ENCODE measurements at places on chromosomes 12 and 14.

DNA sequence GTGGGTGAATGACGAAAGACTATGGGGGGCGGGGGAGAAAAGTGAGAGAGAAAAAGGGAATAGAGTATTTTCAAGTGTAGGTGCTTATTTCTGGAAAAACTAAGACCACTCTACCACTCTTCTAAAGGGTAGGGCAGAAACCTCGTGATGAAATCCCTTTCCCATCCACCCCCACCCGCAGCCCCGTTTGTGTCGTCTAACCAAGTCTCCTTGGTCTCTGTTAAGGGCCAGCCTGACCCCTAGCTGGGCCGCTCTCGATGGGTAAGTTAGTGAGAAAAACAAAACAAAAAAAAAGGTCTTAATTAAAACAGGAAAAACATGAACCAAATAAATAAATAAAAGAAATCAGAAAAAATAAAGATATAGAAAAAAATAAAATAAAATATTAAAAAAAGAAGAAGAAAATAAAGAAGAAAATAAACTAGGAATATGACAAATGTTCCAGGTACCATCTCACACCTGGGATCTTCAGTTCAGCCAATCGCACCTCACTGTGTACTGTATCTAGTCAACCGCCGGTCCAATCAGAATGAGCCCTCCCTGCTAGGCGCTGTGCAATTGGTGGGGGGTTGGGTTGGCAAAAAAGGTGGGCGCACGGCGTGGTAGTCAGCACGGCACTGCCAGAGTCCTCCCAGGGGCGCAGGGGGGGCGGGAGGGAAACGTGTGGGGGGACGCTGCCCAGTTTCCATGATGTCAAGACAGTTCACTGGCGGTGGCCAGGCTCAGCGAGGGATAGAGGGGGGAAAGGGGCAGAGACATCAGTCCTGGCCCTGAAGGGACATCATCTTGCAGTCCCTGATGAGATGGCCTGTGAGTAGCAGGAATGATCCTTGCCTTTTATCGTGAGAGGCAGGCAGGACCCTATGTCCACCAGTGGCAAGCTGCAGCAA lies 9.8 kb upstream of the CDH24 start:
- no peak for DNase-seq

GRCh38 chr14:93959239-93960107 lies 16.9 kb downstream of the ASB2 start:
- DNase-seq, result peak; percentile 92

DNA sequence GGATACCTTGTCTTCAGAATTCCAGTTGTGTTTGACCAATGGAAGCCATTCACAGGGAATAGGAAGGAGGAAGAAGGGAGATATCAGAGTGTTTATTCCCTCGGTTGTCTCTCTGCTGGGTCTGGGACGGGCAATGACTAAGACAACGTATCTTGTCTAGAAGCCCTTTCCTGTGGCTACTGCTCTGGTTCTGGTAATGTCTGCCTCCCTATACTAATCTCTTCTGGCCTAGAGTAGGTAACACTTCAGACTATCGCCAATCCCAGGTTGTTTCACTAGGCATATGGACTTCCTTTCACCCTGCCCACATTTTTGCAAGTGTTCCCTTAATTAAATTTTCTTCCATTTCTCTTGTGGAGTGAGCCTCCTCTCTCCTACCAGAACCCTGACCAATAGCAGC lies 687.7 kb upstream of the TBX3 start:
- DNase-seq, result no peak

DNA sequence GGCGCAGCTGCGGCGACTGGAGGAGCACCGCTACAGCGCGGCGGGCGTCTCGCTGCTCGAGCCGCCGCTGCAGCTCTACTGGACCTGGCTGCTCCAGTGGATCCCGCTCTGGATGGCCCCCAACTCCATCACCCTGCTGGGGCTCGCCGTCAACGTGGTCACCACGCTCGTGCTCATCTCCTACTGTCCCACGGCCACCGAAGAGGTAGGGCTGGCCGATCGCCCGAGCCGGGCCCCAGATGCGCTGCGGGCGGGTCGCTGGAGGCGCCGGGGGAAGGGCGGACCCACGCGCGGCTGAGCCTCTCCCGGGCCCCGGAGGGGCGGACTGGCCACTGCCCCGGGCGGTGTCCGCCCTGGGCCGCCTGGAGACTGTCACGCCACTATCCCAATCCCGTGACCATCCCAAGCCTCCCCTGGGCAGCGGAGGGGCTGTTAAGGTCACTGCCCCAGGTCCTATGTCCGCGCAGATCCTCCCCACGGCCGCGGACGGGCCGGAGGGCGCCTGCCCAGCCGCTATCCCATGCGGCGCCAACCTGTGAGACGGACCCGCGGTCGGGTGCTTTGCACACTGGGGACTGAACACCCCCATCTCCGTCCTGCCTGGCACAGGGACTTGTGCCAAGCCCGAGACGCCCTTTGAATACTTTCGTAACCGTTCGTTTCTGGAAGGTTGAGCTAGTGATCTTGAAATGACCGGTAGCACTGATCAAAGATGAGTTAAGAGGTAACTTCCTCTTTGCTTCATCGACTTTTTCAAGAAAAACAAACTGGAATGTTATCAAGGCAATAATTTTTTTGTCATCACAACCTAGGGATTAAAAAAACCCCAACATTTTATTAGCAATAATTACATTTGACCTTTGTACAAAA lies 725 bp downstream of the CHPT1 start:
- DNase-seq, result peak; percentile 52
